ENCODE measurements at places on chromosomes 3 and 15.

DNA sequence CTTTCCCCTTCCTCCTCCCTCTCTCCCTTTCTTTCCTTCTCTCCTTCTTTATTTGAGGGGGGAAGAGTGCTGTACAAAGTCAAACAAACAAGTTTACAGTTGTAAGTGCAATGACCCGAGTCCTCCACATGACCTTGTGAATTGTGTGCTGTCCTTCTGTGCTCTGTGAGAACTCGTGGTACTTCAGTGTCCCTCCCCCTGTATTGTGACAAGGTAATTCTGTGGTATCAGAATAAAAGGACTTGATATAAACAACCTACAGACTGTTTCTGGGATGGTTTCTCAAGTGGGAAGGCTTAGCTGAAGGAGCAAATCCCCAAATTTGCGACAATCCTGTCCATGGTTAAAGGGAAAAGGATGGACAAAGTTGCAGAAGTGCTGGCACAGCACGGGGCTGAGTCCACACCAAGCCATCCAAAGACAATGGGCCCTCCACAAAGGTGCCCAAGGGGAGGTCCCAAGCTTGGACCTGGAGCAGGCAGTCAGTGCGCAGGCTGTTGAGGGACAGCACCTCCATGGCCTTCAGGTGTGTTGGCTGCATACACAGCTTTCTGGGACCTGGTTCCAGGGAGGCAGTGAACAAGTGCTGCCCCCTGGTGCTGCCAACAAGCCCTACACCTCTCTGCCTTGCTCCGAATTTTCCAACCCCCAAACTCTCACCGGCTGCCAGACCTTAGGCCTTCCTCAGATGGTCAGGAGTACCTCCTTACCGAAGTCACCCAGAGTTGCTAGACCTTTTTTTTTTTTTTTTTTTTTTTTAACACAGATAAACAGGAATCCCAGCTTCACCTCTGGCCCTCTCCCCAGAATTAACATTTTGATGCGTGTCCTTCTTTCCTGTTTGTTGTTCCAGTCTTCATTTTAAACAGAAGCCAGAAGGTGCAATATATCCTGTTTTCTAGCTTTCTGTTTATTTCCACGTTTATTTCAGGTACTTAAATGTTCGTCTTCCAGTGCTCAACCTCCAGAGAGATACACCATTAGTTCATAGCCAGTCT is 2.6 kb upstream of the APEH start:
- DNase-seq = peak; percentile 71

- no peak for DNase-seq
Observed at GRCh38 chr15:27427276-27427675, 456.3 kb downstream of the GABRG3 start.

DNA sequence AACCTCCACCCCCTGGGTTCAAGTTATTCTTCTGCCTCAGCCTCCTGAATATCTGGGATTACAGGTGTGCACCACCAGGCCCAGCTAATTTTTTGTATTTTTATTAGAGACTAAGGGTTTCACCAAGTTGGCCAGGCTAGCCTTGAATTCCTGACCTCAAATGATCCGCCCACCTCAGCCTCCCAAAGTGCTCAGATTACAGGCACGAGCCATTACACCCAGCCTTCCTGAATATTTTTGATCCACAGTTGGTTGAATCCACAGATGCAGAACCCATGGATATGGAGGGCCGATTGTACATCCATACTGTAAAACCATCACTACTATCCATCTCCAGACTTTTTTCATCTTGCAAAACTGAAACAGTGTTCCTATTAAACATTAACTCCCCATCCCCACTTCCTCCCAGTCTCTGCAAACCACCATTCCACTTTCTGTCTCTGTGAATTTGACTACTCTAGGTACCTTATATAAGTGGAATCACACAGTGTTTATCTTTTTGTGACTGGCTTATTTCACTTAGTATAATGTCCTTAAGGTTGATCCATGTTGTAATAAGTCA is 8.2 kb upstream of the TMEM62 start:
- no peak for DNase-seq

DNA sequence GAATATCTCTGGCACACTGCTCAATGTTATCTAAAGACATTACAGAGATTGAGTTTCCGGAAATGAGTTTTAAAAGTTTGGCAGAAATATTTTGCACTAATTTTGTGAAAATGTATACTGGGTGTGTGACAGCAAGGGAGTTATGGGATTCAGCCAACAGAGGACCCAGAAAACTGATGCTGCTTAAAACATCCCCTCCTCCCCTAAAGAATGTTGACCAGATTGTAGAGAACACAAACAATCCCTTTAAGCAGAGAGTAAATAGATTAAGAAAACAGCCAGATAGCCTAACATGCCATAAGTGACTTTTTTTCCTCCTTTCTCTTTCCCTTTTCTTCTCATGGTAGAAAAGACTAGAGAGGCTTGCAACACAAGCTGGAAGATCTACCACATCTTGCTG is 928.0 kb upstream of the ALCAM start:
- no peak for DNase-seq

DNA sequence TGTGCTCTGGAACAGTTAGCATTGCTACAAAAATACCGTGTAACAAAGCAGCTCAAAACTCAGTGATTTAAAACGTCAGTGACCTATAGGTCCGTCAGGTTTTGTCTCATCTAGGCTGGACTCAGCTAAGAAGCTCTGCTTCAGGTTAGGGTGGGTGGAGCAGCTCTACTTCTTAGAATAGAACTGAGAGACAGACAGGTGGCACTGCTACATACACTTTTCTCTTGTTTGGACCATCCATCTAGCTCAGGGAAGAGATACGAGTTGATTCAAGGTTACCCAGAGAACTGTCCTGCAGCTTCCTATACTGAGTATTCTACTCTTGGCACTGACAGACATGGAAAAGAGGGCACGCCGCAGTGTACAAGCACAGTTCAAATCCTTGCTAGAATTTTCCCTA is 456.1 kb downstream of the IGSF11 start:
- DNase-seq = no peak

GRCh38 chr15:89674526-89674925 is 4.6 kb downstream of the PLIN1 start:
- no peak for DNase-seq
